Stimulated activated CD4-positive, alpha-beta T cell treated with anti-CD3 and anti-CD28 coated beads, TNF-alpha, amount 100 ng/mL, for 4 hours (primary cell): ENCODE measurements at places on chromosomes 5 and 9.

DNA sequence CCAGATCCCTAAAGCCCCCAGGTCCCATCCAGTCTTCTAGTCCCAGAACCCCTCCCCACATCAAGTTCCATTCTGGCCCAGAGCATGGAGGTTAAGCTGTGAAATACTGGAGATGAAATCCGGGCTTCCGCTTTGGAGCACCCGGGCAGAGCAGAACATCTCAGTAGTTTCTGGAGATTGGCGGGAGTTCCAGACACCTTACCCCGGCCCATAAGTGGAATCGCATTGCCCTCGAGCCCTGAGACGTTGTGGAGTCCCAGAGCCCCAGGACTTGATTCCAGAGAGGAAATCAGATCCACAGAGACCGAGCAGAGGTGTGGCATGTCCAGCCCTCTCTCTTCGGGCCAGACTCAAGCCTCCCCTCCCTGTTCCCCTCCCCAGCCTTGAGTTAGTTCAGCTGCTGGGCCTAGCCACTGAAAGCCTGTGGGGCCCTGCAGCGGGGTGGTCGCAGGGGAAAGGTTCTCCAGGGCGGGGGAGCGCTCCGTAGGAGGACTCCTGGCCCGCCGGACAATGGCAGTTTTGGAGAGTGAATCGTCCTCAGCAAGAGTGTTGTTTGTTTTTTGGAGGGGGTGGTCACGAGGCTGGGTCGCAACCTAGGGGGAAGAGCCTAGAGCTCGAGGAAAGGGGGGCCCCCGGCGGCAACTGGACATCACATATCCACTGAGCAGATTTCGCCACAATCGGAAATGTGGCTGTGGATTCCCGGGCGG is 1.0 kb upstream of the PAX5 start:
- no peak for DNase-seq

DNA sequence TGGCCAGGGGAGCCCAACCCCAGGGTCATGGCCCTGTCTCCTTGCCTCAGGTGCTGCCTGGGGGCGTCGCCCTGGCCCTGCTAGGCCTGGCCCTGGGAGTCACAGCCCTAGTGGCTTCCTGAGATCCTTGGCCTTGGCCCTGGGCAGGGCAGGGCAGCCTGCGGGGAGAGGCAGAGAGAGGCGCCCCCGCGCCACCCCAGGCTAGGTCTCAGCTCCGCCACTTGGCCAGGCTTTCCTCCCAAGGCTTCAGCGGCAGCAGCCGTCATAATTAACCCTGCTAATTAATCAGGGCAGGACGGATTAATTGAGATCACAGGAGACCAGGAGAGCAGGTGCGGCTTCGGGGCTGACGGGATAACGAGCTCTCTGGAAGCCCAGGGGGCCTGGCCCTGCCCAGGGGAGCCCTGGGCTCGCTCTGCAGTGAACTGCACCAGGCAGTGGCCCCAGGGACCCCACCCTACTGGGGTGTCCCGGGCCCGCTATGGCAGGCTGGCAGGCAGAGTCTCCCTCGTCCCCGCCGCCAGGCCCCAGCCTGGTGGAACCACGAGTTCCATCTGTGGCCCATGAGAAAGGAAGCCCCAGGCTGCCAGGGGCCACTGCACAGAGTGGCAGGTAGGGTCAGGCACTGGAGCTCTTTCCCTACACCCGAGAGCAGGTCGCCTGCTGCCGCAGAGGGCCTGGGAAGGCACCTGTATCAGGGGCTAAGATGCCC is 269.6 kb downstream of the PBX3 start:
- DNase-seq = no peak

- DNase-seq = no peak
Observed at GRCh38 chr9:4933177-4933576, 51.9 kb upstream of the JAK2 start.

DNA sequence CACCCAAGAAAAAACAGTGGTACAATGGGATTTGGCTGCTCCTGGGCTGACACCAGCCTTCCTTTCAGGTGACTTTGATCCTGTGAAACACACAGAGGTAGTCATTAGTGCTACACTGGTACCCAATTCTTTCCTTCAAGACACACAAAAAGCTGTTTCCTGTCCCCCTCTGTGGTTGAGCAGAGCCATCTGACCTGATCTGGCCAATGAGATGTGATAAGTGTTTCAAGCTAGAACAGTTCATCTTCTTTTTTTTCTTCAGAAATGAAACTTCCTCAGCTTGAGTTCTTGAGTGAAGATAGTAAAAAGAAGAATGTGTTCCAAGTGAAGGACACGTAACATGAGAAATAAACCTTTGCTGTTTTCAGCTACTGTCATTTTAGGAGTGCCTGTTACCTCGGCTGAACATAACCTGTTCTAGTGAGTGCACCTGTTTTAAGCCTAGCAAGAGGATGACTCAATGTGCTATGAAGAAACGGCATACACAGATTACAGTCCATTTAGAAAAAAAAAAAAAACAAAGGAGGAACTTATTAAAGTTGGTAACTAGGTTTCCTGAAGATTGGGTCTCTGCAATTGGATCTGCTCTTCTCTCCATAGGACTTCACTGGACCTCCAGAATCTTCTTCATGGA is 287.8 kb downstream of the GAS1 start:
- no peak for DNase-seq

DNA sequence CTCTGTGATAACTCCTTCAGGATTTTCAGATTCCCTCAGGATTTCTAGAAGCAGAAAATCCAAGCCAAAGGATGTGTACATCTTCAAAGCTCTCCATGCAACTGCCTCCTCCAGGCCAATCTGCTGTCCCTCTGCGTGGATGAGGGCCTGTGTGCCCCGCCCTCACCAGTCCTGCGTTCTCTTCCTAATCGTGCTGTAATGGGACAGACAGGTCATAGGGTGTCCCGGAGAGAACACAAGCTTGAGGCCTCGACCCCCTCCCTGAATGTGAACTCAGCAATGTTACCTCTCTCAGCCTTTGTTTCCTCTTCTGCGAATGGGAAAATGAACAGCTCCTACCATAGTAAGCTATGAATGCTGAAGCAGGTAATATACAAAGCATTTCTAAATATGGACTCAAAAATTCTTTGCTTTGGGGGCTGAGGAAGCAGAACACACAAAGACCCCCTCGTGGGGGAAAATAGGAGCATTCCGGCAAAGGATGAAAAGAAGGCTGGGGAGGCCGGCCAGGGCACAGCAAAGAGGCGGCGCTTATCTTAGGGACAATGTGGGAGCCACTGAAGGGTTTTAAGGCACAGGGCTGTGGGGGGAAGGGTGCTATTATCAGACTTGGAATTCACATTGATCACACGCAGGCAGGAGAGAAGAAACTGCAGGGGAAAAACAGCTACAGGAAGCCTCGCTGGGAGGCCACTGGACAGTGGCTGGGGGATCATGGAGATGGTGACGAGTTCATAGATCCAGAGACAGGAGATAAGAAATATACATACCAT is 57.2 kb upstream of the FBXW11 start:
- no peak for DNase-seq

DNA sequence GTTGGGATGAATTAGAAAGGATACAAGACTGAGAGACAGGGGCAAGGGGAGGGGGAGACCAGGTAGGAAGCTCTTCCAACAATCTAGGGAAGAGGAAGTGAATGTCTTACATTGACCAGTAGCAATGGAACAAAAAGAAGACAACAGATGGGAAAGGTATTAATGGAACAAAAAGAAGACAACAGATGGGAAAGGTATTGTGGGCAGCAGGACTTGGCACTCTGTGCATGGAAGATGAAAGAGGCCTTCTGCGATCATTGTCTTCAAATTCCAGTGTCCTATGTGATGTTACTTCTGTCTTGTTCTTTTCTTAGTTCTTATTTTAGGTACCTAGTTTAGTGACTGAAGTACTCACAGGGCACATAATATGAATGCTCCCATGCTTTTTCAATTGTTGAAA is 161.8 kb downstream of the PALM2AKAP2 start:
- no peak for DNase-seq

DNA sequence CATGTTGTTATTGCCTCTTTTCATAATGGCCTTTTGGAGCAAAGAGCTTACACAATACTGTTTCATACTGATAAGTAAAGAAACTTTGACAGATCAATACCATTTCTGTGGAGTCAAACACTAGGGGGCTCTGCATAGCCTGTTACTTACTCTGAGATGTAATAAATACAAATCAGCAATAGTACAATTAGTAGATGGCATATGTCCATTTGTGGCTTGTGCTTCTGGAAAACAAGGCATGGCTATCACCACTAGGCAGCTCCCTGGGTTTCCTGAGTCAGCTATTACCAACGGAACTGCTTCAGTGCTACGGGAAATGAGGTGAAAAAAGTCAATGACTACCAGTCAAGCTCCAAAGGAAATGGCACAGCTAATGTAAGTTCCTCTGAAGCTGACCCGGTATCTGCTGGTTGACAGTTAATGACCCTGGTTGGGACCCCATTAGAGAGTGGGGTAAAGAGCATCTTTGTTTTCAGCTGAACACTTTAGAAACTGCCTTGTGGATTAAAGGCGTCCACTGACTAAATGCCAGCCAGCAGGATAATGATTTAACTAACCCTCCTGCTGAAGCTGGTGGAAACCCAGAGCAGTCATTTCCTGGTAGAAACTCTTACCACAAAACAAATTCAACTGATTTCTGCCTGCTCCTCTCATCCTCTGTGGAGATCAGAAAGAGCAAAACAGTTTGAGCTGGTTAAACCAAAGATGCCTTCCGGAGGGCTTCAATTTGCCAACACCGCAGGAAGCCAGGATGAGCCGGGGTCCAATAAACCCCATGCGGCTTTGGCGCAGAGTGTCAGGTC is 69.0 kb upstream of the FAM169A start:
- no peak for DNase-seq

DNA sequence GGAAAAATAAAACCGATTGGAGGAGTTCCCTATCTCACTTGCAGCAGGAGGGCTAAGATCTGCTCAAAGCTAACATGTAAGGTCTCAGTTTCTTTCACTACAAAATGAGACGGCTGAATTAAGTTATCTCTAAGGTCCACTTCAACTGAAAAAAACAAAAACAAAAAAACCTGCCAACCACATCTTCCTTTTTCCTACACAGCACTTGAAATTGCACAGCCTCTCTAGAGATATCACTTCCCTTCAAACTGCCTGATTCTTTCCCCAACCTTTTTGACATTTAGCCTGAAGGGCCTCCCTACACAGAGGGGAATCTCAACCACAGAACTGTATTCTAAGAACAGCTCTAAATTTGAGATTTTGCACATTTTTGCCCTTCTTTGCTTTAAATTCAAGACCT is 227.9 kb upstream of the TARS1 start:
- DNase-seq = no peak

DNA sequence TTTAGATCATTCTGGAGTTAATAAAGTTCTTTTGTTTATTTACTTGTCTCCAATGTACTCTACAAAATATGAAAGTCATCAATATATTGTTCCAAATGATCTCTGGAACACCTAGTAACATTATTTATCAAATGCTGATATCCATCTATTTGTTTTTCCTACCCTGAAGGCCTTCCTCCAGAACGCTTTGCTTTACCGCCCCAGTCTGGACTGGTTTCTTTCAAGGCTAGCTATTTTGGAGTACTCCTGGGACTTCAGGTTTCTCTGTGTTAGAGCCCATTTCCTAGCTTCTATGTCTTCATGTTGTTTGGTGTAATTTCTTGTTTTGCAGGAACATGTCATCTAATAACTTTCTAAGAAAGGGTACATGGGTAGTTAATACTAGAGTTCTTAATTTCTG is 9.6 kb downstream of the HCN1 start:
- no peak for DNase-seq
